Right ventricle myocardium superior (tissue), 1 donor: ENCODE measurements at places on chromosomes 1 and 21. TPM values are rescaled to one million over a fixed set of nuclear protein-coding genes. Genes with fewer than 3 reads are reported as not detected.
A peak's percentile ranks its signal among the peaks of the same experiment; 100 is the strongest.

The EXO1 gene
- 0.62 TPM for total RNA-seq

The TDRD10 gene
- total RNA-seq: 2.5 TPM

The SPRR1A gene
- not detected for total RNA-seq

The CDC73 gene
- total RNA-seq: 52.9 TPM

The KCNK2 gene
- 0.27 TPM for total RNA-seq

The KRTAP11-1 gene
- not detected for total RNA-seq

The C8B gene
- total RNA-seq: not detected

The NBPF4 gene
- total RNA-seq: not detected

The HSF2BP gene
- total RNA-seq: not detected

The IFNLR1 gene
- total RNA-seq: 2.8 TPM

The CLCA2 gene
- not detected for total RNA-seq

The PROX1 gene
- total RNA-seq: 85.2 TPM

- no peak for DNase-seq
These were observed 14.0 kb downstream of the FAAP20 start for GRCh38 chr1:2180297-2181245.

- no peak for DNase-seq
These were observed 265.4 kb upstream of the PRMT6 start for GRCh38 chr1:106791041-106791440.

DNA sequence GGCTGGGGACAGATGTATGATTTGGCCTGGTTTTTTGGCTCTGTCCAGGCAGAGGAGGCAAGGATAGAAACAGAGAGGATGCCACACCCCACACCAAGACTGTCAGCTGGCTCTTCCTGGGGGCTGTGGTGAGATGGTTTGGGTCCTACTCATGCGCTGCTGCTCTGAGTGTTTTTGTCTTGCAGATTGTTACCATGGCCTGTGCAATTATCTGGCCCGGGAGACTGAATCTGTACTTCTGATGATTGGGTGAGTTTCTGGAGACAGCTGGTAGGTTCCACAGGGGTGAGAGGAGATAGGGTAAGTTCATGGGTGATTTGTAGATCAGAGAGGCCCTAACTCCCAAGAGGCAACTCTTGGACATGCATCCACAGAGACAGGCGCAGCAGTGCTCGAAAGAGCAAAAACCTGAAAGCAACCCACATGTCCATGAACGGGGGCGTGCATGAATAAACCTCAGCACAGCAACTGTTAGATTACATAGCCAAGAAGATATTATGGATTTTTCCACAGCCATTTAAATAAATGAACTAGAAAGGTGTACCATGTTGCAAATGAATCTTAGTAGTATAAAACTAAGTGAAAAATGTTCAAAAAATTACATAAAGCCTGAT, 17.8 kb downstream of the AADACL4 start:
- no peak for DNase-seq

DNA sequence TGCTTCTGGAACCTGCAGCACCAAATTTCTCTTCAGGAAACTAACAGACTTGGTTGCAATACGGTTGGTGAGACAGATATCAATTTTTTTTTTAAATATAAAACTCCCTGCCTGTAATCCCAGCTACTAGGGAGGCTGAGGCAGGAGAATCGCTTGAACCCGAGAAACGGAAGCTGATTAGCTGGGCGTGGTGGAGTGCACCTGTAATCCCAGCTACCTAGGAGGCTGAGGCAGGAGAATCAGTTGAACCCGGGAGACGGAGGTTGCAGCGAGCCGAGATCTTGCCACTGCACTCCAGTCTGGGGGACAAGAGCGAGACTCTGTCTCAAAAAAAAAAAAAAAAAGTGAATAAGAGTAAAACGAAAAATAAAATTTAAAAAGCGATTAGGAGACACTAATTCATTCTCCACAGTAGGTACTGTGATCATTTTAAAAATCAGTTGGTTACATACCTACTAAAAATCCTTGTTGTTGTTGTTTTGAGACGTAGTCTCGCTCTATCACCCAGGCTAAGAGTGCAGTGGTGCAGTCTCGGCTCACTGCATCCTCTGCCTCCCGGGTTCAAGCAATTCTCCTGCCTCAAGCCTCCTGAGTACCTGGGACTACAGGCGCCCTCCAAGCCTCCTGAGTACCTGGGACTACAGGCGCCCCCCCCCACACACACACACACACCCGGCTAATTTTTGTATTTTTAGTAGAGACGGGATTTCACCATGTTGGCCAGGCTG, 796 bp upstream of the RBM8A start:
- no peak for DNase-seq

- peak; percentile 58 for DNase-seq
These were observed 27.2 kb upstream of the FOXE3 start for GRCh38 chr1:47388891-47389238.

- DNase-seq: no peak
These were observed 680 bp downstream of the MAGOH start for GRCh38 chr1:53237638-53238037.

- DNase-seq: no peak
These were observed 55.5 kb downstream of the OLFML3 start for GRCh38 chr1:114034567-114035303.

DNA sequence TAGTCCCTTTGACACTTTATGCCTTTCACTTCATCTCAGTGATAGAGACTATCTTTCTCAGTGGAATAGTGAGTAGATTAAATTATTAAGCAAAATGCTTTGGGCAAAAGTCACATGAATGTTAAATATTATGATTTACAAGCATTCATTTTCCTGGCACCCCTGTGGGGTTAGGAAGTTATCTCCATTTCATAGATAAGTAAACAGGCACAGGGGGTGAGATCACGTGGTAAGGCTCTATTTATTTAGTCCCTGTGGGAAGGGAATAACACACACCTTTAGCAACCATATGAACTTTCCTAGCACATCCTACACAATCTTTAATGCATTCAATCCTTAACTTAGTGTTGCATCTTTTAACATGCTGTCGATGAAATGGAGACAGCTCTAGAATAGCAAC, 12.3 kb downstream of the PSMB2 start:
- no peak for DNase-seq

DNA sequence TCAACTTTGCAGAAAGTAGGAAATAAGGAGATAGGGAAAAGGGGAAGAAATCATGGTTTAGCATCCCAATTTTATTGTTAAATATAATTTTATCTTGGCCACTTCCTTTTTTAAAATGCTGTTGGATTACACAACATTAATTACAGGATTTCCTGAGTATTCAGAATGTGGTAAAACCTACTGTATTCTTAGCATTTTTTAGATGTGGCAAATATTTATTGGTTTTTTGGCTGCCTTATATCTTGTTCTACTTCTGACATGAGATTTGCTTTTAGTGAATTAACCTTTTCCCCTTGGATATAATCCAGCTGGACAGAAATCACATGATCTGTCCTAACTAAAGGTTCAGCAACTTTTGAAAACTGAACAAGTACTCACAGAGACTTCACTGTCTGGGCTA, 104.9 kb downstream of the PTGS2 start:
- no peak for DNase-seq

- no peak for DNase-seq
These were observed 19.9 kb downstream of the BEND5 start for GRCh38 chr1:48756683-48757316.

DNA sequence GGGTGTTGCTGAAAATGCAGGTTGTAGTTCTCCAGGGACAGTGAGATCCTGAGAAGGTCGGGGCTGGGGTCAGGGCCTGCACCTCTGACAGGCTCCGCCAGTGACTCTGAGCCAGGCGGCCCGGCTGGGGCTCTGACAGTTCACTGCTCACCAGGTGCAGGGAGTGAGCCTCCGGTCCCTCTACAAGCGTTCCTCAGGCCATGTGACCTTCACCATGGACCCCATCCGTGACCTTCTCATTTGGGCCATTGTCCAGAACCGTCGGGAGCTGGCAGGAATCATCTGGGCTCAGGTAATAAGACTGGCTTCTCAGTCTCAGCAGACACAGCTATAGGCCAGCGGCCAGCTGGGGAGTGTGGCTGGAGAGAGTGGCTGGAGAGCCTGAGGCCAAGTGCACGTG, 41.8 kb downstream of the TRPM2 start:
- DNase-seq: no peak

DNA sequence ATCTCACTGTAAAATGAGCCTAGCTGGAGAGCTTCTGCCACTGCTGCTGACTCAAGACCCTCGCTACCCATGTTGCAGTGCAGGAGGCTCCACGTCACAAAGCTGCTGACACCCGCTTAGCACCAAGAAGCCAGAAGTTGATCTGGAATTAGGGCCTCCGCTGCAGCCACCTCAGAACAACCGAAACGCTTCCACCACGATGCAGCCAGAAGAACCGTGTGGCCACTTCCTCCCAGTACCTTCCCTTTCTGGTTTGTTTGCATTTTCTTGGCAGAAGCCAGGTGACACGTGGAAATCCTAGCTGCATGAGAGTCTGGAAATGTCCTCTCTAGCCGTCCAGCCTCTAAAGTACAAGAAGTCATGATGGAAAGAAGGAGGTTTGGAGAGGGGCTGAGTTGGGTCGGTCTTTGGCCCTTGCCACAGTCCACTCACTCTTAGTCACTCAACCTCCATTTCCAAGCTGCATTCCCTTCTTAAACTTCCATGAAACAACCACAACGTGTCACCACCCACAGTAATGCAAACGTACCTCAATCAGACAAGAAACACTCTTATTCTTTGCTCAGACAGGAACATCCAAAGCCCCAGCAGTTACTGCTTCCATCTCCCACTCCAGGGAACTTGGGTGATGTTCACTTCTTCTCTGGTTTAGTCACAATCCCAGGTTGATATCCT, 10.0 kb upstream of the CDA start:
- DNase-seq: no peak

GRCh38 chr1:203871114-203871880, 9.9 kb downstream of the SNRPE start:
- DNase-seq: no peak

GRCh38 chr1:187839873-187840272, 1011.1 kb downstream of the PLA2G4A start:
- DNase-seq: no peak

- DNase-seq: no peak
These were observed 121.7 kb downstream of the KCNN3 start for GRCh38 chr1:154748405-154748775.

DNA sequence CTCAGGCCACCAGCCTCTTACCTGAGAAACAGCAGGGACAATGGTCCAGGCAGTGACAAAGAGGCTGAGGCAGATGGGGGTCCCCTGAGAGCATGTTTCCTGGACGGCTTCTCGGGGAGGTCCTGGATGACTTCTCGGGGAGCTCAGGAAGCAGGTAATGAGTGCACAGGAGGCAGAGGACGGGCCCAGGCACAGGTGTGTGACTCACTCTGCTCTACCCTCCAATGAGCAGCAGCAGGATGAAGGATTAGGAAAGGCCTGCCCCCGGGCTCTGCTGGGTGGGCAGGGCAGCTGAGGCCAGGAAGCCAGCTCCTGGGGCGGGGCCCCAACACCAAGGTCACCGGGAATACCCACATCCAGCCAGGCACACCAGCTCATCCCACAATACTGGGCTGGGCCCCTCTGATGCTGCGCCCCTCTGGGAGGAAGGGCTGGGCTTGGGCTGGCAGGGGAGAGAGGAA, 17.2 kb upstream of the PTAFR start:
- no peak for DNase-seq

GRCh38 chr1:2778220-2778592, 23.3 kb downstream of the TTC34 start:
- peak; percentile 31 for DNase-seq

GRCh38 chr1:112011202-112011601, 21.7 kb upstream of the KCND3 start:
- no peak for DNase-seq

GRCh38 chr1:235423214-235423652, 56.0 kb downstream of the TBCE start:
- no peak for DNase-seq

- no peak for DNase-seq
These were observed 100.0 kb downstream of the CLEC20A start for GRCh38 chr1:178396789-178397188.

- no peak for DNase-seq
These were observed 18.7 kb downstream of the AK4 start for GRCh38 chr1:65166572-65167305.

GRCh38 chr1:183598386-183598785, 8.1 kb upstream of the NCF2 start:
- no peak for DNase-seq

DNA sequence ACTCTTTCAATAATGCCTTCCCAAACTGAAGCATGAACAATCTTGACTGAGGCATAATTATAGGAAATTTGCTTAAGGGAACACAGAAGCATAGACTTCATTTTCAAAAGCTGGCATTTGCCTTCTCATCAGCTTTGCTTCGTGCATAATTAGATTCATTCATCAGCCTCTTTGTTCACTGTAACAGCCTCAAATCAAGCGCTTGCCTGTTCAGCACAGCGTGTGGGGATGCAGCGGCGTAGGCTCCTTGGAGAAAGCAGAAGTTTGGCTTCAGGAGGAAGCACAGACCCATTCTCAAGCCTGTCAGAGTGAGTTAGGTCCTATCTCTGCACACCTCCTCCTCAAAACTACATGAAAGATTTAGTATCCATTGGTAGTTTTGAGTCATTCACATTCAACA, 246.4 kb upstream of the MAP1LC3C start:
- no peak for DNase-seq

- no peak for DNase-seq
These were observed 48.2 kb downstream of the RHOU start for GRCh38 chr1:228783418-228784040.

GRCh38 chr1:179973198-179974110, 18.8 kb downstream of the CEP350 start:
- no peak for DNase-seq

GRCh38 chr1:225950905-225951497, 10.0 kb upstream of the LEFTY2 start:
- no peak for DNase-seq

GRCh38 chr21:45871616-45872236, 109.8 kb upstream of the COL6A1 start:
- DNase-seq: no peak

- DNase-seq: no peak
These were observed 461.3 kb upstream of the ZRANB2 start for GRCh38 chr1:71542155-71542554.

GRCh38 chr1:94522304-94522703, 19.3 kb downstream of the F3 start:
- DNase-seq: no peak
